HL-60 (cell line): ENCODE measurements at places on chromosomes 5 and 9.

GRCh38 chr9:12956805-12957204 is 182.0 kb downstream of the LURAP1L start:
- DNase-seq, result no peak

DNA sequence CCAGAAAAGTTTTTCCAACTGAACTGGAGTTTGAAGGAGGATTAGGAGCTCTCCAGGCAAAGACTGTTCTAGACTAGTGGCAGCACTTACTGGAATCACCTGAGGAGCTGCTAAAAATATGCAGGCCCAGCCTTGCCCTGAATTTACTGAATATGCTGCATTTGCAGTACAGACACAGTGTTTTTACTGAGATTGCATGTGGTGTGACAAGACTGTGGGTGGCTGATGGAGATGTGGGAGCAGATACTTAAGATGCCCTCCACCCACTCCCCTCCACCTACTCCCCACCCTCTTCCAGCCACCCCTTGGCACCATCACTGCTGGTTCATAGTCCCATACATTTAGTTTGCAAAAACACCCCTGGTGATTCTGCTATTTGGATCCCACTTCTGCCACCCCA is 64.1 kb upstream of the HRH2 start:
- no peak for DNase-seq

- no peak for DNase-seq
These were observed 450.5 kb upstream of the CDH10 start for GRCh38 chr5:25095261-25095660.

- no peak for DNase-seq
These were observed 8.0 kb upstream of the SEMA4D start for GRCh38 chr9:89505911-89506310.

DNA sequence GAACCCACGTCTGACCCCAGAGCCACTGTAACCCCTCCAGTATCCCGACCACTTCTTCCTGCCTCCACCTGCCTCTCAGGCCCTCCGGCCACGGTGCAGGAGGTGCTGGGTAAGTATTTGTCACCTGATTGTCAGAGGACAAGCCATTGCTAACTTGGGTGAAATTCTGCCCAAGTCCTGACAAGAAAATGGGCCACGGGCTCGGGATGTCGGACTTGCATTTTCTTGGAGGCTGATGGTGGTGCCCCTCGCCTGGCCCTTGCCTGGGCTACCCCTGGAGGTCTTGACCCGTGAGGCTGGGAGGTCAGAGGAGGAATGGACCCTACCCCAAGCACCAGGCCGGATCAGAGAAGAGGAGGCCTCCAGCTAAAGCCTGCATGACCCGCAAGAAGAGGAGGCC is 149.7 kb upstream of the COL5A1 start:
- no peak for DNase-seq

DNA sequence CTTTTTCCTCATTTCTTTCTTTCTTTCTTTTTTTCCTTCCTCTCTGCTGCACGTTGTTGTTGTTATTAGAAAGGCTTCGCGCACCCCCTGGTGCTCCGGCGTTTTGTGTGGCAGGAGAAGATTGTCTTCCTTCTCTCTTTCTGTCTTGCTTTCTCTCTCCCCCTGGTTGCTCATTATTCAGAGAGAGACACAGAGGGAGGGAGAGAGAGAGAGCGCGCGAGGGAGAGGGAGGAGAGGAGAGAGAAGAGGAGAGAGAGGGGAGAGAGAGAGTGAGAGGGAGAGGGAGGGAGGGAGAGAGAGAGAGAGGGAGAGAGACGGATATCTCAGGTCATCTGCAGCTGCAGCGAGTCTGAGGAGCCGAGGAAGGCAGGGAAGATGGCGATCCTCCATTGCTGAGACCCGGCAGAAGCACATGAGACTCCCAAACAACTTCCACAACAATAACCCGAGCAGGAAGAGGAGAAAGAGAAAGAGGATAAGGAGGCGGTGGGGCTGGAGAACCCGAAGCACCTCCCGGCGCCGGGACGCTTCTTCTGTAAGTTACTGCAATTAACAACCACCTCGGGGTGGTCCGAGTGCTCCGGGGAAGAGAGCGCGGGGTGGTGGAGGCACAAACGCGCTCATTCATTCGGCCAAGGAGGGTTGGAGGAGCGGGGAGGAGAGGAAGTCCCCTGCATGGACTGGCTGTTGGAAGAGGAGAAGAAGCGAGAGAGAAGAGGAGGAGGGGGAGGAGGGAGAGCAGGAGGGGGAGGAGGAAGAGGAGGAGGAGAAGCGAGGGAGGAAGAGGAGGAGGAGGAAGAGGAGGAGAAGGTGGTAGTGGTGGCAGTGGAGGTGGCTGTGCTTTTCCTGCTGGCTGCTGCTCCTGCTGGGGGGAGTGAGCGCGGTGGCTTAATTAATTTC is at the start of gene ZNF462:
Gene ZNF462 (plus strand): TSS at position 346 of the 900 bp plus-strand sequence. CDS start 60,218 bp downstream, outside the sequence.
- DNase-seq, result no peak

- DNase-seq, result no peak
These were observed 384.6 kb downstream of the SH3GL2 start for GRCh38 chr9:17963498-17963897.

- no peak for DNase-seq
These were observed 1.0 kb downstream of the ELAVL2 start for GRCh38 chr9:23824830-23825591.

DNA sequence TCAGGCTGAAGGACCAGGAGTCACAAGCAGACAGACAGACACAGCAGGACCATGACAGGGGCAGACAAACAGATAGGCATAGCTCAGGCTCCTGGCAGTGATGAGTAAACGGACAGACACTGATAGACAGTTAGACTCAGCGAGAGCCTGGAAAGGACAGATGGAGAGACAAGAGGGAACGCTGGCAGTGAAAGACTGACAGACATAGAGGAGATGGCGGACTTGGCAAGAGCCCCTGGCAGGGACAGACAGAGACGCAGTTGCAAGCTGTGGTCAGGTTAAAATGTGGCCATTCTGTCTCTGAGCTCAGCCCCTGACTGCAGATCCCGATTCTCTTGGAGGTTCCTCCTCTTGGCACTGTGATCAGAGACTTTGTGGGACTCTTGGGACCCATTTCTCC is 13.6 kb downstream of the CSF2 start:
- DNase-seq, result no peak
